Right lung (tissue), 10 donors: ENCODE measurements at places on chromosomes 2 and 18.

GRCh38 chr2:119246884-119247843 is 23.5 kb downstream of the STEAP3 start:
- no peak for DNase-seq

DNA sequence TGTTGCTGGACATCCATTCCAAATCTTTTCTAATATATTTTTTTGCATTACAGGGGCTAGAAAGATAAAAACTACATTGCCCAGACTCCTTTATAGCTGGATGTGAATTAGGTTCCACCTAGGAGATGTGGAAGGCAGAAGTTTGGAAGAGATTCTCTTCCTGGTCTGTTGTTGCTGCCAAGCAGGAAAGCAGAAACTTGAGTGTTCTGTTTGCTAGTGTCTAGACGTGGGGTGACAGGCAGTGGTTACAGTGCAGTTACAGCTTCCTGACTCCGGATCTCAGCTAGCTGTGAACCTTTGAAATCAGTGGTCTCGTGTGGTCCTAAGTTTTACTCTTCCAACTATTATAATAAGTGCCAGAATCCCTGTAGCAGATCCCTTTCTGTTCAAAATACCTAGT is 46.2 kb downstream of the COL4A4 start:
- no peak for DNase-seq

DNA sequence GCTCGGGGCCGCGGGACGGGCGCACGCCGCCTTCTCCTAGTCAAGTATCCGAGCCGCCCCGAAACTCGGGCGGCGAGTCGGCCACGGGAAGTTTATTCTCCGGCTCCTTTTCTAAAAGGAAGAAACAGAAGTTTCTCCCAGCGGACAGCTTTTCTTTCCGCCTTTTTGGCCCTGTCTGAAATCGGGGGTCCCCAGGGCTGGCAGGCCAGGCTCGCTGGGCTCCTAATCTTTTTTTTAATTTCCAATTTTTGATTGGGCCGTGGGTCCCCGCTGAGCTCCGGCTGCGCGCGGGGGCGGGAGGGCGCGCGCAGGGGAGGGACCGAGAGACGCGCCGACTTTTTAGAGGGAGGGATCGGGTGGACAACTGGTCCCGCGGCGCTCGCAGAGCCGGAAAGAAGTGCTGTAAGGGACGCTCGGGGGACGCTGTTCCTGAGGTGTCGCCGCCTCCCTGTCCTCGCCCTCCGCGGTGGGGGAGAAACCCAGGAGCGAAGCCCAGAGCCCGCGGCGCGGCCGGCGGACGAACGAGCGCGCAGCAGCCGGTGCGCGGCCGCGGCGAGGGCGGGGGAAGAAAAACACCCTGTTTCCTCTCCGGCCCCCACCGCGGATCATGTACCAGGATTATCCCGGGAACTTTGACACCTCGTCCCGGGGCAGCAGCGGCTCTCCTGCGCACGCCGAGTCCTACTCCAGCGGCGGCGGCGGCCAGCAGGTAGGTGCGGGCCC is 617 bp downstream of the FOSL2 start:
- DNase-seq = peak; percentile 69

GRCh38 chr2:143842836-143843235 is 677.1 kb downstream of the ZEB2 start:
- DNase-seq = no peak
